Activated CD4-positive, CD25-positive, alpha-beta regulatory T cell (primary cell): ENCODE measurements at places on chromosomes 12 and 14.

- no peak for DNase-seq
Observed at GRCh38 chr14:34362641-34363251, 99.3 kb downstream of the SPTSSA start.

DNA sequence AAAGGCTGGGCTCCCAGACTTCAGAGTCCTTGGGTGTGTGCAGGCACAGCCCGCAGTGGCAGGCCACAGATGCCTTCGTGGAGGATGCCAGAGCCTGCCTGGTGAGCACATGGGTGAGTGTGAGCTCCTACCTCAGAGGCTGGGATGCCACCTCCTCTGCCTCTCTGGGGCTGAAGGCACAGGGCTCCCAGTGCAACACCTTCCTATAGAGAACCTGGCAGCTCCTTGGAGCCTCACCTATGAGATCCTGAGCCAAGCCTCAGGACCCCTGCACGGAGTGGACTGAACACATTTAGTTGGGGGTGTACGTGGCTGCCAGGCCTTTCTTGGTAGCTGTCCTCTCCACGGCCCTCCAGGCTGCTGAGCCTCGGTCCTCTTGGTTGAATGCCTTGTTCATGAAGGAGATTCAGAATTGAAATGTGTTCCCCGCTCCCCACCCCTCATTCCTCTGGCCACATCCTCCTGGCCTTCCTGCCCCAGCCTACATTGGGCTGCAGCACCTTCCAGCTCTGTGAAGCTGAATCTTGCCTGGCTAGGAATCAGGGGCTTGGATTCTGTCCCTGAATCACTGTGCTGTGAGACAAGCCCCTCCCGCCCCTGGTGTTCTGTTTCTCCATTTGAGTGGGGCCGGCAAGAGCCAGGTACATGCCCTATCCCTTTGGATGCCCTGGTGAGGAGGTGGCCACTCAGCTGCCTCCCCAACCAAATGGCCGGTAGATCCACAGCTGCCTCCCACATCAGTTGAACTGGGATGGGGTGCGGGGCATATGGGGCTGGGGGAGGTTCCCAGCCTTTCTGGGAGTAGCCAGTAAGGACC lies 38.7 kb upstream of the TRAF3 start:
- DNase-seq: no peak

GRCh38 chr12:4859478-4860210 lies 50.1 kb upstream of the KCNA1 start:
- DNase-seq: no peak

DNA sequence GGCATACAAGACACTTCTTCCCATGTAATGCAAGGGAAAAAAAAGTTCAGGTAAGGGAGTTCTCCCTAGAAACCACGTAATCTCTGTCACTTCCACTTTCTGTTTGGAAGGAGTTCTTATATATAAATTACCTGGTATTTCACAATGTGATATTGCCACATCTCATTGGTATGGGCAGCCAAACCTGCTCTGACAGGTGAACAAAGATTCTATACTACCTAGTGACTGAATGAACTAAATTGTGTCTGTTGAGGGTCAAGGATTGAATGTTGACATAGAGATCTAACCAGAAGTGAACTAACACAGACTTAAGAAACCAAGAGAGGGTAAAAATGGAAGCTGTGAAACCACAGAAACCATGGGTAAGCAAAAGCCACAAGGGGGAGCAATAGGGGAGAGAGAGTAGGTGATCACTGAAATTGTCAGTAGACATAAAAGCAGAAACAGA lies 161.3 kb downstream of the RPL10L start:
- DNase-seq: no peak

DNA sequence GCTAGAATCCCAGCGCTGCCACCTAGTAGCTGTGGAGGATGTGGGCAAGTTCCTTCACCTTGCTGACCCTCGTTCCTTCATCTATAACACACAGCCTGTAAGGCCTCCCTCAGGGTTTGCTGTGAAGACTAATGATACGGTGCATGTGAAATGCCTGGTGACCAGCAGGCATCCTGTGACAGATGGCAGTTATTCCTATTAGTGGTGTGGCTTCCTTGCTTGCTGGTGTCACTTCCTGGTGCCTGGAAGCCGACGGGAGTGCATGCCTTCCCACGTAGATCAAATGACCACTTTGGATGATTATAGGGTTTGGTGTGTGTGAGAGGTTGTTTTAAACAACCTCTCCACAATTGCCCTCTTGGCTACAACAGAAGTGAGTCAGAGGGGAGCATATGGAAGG lies 894.9 kb downstream of the VRK1 start:
- no peak for DNase-seq

DNA sequence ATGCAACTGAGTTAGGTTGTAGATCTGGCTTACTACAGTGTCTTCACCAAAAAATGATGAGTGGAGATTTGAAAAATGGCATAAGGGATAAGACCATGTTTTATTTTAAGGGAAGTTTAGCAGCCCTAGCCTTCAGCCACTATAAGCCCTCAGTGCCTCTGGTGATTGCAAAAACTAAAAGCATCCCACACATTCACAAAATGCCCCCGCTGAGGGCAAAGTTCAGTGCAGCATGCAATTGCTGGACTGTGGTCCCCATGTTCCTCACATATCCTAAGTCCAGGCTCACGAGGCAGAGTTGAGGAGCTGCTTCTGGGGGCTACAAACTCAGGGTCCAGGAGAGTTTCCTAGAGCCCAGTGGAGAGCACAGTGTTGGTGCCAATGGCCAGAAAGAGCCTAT lies 29.6 kb upstream of the NCOR2 start:
- DNase-seq: no peak

DNA sequence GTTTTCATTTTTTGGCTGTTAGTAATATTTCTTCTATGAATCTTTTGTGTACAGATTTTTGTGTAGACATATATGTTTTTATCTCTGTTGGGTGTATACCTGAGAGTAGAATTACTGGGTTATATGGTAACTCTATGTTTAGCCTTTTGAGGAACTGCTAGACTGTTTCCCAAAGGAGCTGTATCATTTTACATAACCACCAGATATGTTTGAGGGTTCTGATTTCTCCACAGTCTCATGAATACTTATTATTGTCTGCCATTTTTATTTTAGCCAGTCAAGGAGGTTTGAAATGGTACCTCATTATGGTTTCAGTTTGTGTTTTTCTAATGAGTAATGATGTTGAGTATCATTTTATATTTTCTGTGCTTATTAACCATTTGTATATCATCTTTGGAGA lies 1.9 kb downstream of the PCNX4 start:
- no peak for DNase-seq

- no peak for DNase-seq
Observed at GRCh38 chr14:22737052-22737451, 29.4 kb upstream of the OXA1L start.

GRCh38 chr12:22334410-22335100 lies at the start of gene ST8SIA1:
ST8SIA1 (minus strand) TSS chr12:22334707; CDS start chr12:22334232, 475 bp downstream.
- peak; percentile 57 for DNase-seq

GRCh38 chr12:107221913-107222312 lies 128.6 kb upstream of the CRY1 start:
- DNase-seq: no peak

DNA sequence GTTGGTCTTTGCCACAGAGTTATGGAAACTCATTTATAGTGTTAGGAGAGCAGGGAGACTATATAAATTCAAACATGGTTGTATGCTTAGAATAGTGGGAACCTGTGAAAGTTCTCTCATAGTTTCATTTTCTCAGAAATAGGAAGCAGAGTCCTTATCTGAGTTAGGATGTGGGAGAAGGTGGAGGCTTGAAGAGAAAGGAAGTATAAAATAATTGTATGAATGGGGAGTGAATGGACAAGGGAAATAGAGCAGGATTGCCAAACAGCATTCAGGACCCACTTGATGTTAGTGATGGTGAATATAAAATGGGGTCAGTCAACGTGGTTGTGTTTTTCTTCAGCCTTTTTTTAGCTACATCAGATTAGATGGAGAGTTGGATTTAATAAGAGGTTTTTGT lies 34.0 kb upstream of the TPH2 start:
- DNase-seq: no peak

DNA sequence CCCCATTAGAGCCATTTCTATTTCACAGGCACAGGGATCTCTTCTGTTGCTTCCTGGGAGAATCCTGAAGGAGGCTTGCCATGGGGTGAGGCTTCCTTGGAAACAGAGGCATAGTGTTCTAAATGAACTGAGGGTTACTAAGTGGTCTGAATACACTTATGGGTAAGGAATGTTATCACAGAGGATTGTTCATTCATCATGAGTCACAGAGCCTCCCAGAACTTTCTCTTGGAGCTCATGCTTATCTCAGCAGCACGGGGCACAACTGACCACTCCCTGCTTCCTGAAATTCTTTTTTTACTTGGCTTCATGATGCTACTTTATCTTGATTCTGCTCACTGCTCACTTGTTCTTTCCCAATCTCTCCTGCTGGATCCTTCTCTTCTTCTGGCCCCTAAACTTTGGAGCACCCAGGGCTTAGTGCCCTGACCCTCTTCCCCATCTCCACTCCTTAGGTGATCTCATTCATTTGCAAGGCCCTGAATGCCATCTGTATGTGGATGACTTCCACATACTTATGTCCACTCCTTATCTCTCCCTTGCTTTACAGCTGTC lies 57.9 kb downstream of the ANO6 start:
- DNase-seq: no peak

- no peak for DNase-seq
Observed at GRCh38 chr12:56578983-56579546, 51.1 kb downstream of the BAZ2A start.

- DNase-seq: no peak
Observed at GRCh38 chr14:79278286-79278797, 933.0 kb downstream of the DIO2 start.

DNA sequence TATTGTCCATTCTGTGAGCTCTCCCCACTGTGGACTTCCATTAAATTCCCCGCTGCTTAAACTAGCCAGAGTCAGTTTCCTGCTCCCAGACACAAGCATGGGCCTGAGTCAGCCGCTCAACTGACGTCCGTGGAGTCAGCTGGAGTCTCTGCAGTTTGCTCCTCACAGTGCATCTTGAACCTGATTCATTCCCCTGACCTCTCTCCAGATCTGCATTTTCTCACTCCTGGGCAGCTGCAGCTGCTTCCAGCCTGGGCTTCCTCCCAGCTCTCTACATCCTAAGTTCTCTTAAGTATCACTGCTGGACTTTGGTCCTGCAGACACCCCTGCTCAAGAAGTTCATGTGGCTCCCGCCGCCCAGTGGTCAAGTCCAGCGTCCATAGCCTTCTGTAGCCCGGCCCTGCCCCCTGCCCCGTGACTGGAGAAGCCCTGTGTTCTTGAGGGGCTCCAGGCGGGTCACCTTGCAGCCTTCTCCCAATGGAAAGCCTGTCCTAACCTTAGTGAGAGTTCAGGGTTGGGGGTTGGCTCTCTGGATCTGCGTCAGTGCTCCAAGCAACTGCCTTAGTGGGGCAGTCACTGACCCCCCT lies 20.0 kb downstream of the NFKBIA start:
- DNase-seq: no peak

DNA sequence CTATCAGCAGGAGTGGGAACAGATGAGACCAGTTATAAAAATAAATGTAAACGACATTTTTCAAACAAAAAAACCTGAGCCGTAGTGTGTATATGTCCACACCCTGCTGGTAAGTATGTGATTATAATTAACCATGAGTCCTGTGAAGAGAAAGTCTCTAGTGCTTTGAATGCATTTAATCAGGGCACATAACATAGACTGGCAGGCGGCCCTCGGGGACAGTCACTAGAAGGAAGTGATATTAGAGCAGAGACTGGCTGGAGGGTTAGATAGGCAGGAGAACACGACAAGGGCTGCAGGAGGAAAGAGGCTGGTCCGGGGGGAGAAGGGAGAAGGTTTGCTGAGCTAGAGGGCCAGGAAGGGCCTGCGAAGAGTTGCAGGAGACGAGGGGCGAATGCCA lies 23.8 kb upstream of the ELK3 start:
- DNase-seq: no peak

- DNase-seq: no peak
Observed at GRCh38 chr12:81615026-81615588, 144.0 kb downstream of the PPFIA2 start.

- no peak for DNase-seq
Observed at GRCh38 chr12:7601406-7601805, 64.3 kb downstream of the APOBEC1 start.

DNA sequence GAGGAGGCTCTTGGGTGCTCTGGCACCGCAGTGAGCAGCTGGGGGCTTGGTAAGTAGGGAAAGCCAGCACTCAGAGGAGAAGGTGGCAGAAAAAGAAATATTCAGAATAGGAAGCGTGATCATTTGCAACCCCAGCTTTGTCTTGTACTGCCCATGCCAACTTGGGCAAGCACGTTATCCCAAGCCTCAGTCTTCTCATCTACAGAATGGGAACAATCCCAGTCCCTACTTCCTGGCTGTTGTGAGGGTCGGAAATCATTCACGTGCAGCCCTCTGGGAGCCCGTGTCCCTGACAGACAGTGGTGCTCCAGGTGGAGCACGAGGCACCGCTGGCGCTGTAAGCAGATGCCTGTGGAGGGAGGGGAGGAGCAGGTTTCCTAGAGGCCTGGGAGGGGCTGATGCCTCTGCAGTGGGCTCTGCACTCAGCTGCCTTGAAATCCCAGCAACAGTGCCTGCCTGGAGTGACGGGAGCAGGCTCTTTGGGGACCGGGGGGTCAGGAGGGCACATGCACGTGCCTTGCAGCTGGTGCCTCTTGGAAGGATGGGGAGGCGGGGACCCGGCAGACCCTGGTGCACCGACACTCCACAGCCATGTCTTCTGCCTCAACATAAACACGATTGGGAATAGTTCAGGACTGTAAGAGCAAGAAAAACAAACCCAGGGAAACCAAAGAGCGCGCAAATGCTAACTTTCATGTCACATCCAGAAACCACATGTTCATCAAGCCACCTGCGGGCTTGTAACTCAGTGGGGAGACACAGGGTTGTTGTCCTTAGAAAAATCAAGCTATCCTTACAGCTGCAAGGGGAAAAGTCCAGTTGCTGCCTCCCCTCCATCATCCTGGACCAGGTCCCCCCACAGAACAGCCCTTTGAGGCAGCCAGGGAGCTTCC lies 86.5 kb upstream of the DIO3 start:
- DNase-seq: no peak

GRCh38 chr12:58773986-58774385 lies 146.3 kb downstream of the LRIG3 start:
- DNase-seq: no peak

GRCh38 chr14:70004791-70005190 lies 125.6 kb downstream of the SMOC1 start:
- no peak for DNase-seq

GRCh38 chr14:106010783-106011182 lies 484.4 kb downstream of the TMEM121 start:
- no peak for DNase-seq
